ENCODE measurements at places on chromosomes 5 and 9.

DNA sequence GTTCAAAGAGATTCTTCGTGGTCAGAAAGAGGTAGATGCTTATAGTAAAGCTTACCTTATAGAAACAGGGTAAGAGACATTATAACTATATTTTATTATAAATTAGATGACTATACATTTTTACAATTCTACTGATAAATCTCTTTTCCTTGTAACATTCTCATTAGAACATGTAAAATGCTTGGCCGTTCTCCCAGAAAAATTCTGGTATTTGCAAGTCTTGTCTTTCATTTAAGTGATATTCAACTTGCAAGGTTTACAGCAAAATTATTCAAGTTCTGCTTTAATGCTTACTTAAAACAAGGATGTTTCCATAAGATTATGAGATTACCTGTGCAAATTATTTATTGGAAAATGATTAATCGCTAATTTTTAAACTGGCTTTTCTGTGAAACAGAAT lies 41.3 kb upstream of the CDH18 start:
- no peak for DNase-seq

DNA sequence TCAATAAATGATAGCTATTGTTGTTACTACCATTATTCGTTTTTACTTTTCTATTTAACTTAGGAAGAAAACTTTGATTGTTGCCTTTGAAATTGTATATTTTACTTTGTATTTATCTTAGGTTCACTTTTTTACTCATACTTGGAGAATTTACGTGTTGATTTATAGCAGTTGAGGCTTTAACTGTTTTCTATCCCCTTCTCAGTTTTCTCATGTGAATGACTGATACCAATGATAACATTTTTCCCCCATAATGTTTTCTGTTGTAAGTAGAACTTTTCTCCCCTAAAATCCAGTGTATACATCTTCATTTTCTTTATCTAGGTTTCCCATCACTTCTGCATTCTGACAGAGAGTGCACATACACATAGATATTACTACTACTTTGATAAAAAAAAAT lies 54.4 kb downstream of the FSD1L start:
- no peak for DNase-seq

DNA sequence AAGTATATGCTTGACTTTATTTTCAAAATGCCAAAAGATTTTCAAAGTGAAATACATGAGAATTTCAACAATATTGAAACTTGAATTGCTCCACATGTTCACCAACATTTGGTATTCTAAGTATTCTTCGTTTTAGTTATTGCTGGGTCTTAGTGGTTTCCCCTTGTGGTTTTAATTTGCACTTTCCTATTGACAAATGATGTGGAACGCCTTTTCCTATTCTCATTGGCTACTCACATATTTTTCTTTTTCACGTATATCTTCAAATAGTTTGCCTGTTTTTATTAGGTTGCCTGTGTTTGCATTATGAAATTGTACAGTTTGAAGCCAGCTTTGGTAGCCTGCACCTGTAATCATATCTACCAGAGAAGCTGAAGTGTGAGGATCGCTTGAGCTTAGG lies 405.7 kb upstream of the IRX2 start:
- DNase-seq = no peak

GRCh38 chr5:154478224-154478565 lies at the start of gene HAND1:
Gene HAND1 (minus strand): TSS chr5:154478227. CDS start chr5:154478008, 219 bp downstream.
- DNase-seq = no peak

DNA sequence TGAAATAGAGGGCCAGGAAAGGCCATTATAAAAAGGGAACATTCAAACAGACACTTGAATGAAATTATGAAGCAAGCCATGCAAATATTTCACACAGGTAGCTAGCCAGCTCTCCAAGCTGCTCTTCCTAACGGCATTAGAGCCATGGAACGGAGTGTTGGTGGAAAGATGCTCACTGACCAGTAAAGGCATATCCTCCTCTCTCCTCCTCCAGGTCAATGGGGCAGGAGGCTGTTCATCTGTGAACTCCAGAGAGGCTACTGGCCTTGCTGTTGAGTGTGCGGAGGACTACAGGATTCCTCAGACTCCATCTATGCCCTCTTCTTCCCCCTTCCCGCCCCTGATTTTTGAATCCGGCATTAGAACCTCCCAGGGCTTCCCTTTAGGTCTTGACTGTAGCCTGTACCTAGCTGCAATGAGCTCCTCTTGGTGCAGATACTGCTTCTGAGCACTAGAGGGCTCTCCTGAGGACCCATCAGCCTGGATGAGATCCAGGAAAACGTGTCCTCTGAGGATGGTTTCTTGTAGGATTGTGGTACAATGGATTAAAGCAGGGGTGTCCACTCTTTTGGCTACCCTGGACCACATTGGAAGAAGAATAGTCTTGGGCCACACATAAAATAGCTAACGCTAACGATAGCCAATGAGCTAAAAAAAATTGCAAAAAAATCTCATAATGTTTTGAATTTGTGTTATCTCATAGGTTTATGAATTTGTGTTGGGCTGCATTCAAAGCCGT lies 162.2 kb downstream of the SREK1 start:
- DNase-seq = no peak

DNA sequence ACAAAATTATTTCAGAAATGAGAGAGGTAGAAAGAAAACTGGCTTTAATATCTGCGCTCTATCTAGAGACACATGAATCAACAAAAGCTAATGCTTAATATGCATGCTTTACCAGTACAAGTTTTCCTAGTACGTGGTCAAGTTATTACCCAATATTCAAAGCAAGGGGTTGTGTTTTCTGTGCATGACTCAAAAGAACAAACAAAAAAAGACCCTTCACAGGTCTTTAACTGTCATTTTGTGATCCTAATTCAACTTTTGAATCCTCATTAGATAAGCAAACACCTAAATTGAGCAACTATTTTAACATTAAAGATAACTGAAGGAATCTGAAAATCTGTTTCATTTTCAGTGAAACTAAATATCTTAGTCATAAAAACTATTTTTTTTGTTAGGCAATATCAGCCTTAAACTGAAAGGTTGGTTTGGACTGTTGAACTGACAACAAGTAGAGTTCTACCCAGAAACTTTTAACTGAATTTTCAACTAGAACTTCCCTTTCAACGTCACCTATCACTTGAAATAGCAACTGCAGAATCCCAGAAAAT lies 12.5 kb downstream of the ST8SIA4 start:
- DNase-seq = no peak

All from stimulated activated CD8-positive, alpha-beta memory T cell treated with anti-CD3 and anti-CD28 coated beads, Interleukin-7, amount 100 ng/mL, for 24 hours (primary cell).